ENCODE measurements at places on chromosomes 4 and X. TPM values are rescaled to one million over a fixed set of nuclear protein-coding genes. Genes with fewer than 3 reads are reported as not detected.
A peak's percentile ranks its signal among the peaks of the same experiment; 100 is the strongest.

- no peak for DNase-seq
Measured at GRCh38 chr4:172142281-172142741, 329.1 kb downstream of the GALNTL6 start.

DNA sequence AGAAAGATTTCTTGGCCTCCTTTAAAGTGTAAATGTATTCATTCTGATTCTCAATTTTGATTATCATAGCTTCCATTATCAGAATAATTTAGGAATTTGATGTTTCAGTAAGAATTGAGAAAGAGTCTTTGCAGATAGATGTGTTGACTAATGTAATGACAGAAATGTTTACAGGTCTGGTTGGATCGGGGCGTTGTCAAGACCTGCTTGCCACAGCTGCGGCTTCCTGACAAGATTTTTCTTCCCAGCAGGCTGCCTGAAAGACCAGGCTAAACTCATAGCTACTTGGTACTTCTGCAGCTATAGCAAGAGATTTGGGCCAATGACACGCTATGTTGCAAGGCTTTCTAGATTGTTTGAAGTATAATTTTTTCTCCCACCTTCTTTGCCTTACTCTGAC is 91.5 kb upstream of the ANKRD50 start:
- no peak for DNase-seq

DNA sequence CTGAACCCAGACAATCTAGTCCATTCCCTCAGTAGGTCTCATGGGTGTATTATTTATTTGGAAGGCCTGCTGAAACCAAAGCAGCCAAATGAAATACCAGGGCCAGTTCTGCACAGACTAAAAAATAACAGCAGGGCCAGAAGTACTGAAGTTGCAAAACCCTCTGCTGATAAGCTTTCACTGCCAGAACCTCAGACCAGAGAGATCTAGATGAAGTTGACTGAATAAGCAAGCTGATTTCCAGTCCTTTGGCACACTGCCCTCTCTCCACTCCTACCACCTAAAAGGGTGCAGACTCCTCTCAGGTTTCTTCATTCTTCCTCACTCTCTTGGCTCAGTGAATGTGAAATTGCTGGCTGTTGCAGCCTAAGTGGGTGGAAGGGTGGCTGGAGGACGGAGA is 276.7 kb upstream of the KLF3 start:
- peak; percentile 87 for DNase-seq

DNA sequence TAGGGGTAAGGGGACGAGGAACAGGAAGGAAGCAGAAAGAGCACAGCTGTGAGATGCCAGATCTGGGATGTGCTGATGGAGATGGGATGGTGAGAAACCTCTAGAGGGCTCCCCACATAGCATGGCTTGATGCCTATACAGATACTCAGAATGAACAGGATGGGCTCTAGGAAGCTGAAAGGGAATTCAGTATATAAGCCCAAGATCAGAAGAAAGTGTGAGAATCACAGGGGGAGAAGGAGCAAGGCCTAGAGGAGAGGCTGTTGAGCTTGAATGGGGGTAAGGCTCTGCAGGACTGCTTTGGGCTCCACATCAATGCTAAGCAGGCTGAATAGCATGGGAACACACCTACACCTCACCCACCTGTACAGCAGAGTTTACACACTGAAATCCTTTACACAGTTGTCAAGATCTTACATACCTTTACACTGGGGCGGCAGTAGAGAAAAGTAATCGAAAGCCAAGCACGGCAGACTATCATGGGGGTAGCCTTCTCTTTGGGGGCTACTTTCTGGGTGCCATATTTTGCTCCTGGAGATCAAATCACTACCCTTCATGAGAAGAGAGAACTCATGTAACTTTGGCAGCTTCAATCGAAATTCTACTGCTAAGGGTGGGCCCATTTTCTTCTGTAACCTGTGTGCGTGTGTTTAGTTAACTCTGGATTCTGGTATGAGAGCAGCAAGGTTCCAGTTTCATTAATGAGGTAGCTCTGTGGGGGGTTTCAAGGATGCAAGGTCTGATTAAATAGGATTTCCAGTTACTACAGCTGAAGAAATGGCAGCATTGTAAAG is 30.6 kb downstream of the HOPX start:
- DNase-seq: no peak

DNA sequence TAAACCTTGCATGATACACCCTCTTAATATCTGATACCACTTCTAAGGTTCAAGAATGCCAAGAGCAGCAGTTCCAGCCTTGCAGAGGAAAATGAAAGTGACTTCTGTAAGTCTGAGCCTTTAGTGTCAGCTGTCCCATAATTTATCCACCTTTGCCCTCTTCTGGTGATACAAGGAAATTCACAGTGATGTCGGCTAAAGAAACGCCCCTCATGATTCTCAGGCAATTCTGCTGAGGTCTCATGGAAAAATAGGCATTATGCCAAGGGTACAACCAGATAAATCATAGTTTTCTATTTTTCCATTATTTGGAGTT is 172.2 kb upstream of the CXCL13 start:
- no peak for DNase-seq

GRCh38 chr4:109994415-109994827 is 81.7 kb downstream of the EGF start:
- no peak for DNase-seq

DNA sequence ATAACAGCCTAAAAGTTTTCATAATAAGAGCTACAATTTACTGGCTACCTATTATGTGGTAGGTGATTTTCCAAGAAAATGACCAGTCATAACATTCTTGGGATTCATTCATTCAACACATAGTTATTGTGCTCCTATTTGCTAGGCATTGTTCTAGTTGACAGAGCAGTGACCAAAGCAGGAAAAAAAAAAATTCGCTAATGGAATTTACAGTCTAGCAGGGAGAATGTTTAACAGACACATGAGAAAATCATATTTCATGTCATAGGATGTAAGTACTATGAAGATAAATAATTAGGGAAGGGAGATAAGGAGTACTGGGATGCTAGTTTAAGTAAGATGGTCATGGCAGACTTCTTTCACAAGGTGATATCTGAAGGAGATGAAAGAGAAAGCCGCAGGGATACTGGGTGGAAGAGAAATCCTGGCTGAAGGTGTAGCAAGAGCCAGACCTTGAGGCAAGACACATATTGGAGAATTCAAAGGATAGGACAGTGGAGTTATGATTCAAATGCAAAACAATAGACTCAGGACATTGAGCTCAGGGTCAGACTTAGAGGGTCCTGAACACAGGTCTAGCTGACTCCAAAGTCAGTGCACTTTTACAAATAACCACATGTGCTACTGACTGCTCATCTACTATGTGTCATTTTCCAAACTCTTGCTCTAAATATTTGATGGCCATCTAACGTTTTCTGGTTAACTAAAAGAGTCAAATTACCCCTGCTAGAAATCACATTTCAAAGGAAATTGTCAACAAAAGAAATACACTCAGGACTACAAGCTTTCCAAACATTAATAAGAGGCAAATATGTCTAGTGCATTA is 20.4 kb downstream of the SPCS3 start:
- no peak for DNase-seq

DNA sequence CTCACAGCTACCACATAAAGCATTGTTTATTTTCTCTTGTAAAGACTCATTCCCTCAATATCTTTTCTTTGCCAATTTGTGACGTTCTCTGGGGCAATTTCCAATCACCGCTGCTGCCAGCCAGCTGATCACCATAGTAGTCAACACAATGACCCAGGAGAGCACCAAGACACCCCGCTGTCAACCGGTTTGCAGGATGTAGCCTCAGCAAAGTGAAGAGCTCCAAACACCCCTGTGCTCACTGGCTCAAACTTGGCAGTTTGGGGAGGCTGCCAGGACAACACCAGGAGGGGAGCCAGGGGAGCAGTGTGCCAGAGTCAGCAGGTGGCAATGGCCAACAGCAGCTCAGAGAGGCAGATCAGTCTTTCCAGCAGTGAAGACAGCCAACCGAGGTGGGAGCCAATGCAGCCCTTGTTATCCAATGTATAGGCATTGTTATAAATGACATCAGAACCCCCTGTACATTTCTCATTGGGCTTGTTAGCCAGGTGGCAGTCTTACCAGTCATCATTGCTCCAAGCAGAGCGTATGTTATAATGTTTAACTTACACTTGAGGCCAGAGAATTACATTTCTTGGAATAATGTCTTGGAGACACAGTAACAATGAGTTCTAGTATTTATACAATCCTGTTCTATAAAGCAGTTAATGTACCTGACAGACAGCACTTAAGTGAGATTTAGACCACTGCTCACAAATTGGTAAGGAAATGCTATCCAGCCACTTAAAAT is 274.9 kb upstream of the GK2 start:
- no peak for DNase-seq

DNA sequence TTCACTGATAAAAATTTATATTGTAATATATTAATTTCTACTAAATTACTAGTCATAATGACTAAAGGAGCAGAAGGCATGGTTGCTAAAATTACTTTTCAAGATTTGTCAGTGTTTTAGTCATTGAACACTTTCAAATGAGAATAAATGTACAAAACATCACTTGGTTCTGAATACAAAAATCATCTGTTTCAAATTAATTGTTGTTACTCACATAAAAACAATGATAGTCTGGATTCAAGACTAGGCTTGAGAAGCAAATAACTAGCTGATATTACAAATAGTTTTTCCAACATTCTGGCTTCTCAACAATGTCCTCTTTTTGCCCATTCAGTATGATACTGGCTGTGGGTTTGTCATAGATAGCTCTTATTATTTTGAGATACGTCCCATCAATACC is 112.5 kb downstream of the ANAPC10 start:
- DNase-seq: no peak

DNA sequence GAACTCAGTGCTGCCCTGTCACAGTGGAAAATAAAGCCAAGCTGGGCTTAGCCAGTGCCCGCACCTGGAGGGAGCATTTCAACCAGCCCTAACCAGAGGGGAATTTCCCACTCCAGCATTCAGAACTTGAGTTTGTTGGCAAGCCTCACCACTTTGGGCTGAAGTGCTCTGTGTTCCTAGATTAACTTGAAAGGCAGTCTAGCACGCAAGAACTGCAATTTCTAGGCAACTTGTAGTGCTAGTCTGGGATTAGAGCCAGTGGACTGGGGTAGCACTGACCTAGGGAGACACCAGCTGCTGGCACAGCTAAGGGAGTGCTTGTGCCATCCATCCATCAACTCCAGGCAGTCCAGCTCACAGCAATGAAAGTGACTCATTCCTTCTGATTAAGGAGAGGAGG is 1060.6 kb upstream of the GRID2 start:
- DNase-seq: no peak

DNA sequence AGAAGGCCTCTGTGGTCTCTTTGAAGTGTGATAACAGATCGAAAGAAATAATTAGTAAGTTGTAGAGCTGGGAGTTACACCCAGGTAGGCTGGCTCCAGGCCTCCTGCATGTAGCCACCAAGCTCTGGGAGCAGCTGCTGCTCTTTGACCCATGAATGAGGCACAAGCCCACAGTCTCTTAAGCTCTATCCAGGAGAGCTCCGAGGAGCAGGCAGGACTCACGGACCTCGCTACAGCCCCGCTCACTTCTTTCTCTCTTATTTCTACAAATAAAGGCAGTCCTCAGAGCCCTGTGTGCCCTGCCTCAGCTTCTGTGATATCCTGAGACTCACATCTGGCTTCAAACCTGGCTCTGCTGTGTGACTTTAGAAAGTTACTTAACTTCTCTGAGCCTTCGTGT is 86.9 kb downstream of the EVC start:
- no peak for DNase-seq

DNA sequence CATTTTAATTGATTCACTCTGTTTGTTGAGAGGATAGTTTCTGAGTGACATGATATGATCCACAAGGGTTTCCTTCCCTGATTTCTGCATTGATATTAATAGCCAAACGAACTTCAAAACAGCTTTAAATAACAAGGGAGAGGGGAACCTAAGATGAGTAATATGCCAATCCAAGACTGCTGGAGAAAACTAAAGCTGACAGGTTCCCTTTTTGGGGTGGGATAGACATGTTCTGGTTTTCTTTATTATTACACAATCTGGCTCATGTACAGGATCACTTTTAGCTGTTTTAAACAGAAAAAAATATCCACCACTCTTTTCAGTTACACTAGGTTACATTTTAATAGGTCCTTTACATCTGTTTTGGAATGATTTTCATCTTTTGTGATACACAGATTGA is 182.2 kb downstream of the AR start:
- no peak for DNase-seq

- DNase-seq: no peak
Measured at GRCh38 chr4:168787801-168788595, 222.1 kb downstream of the CBR4 start.

GAGE1 gene
- total RNA-seq: not detected

PNMA6F gene
- not detected for total RNA-seq
